ENCODE measurements at places on chromosomes 11 and 22.

- DNase-seq: no peak
Observed at GRCh38 chr22:23036684-23037428, 33.5 kb upstream of the GNAZ start.

DNA sequence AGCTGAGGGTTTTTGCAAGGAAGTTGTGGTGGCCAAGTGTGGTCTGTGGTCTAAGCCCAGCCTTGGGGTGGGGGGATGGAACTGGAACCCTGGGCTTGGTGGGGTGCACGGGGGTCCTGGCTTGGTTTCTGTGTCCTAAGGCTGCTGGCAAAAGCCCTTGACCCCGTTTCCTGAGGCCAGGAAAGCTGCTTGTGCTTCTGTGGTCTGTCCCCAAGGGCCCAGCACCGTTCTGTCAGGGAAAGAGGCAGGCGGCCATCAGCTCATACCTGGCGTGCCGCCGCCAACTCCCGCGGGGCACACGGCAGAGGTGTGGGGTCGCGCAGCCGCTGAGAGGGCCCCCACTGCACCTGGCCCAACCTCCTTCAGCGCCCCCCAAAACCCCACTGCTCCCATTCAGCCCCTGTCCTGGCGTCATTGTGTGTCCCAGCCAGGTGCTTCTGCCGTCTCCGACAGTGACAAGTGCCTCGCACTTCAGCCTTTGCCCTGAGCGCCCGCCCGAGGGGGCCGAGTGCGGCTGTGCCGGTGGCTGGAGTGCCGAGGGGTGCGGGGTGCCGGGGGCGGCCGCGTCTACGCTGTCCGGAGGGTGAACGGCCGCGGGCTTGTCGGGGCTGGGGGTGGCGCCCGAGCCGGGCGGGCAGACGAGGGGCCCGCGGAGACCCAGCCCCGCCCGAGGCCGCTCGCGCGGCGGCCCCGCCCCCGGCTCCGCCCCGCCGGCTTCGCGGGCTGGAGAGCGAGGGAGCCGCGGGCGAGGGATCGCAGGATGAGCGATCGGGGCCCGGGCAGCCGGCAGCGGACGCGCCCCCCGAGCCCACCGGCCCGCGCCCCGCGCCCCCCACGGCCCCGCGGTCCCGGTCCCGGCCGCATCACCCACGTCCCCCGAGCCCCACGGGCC, at the start of gene CNIH2:
TSS of gene CNIH2 (plus strand) at position 705 of the 892 bp plus-strand sequence. CDS start 282 bp downstream, outside the sequence.
- DNase-seq: peak; percentile 71

GRCh38 chr22:33842421-33843094, 77.7 kb downstream of the LARGE1 start:
- DNase-seq: no peak

DNA sequence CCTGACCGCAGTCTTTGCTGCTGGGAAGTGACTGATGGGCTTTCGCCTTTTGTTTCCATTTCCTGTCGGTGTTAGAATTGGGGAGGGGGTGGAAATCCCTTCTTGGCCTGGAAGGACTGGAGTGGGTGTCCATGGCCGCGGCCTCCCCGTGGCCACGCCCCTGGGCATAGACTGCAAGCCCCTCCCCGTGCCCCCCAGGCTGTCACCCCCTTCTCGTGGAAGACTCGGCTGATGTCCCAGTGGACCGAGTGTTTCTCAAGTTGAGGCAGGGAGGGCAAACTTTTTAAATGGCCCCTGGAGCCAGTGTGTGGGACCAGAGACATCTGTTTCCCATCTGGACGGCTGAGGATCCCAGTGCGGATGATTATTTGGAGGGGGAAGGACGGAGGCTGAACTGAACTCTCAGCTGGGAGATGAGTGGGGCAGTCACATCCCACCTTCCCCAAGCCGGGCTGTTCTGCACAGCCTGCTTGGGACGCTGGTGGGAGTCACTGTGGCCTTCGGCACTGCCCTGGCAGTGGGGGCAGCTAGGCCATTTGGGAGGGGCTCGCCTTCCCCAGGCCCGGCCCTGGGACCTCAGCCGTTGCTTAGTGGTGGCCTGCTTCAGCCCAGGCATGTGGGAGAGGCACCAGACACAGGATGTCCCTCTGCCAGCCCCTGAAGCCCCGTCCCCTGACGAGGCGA, 1.6 kb downstream of the CD81 start:
- DNase-seq: no peak

DNA sequence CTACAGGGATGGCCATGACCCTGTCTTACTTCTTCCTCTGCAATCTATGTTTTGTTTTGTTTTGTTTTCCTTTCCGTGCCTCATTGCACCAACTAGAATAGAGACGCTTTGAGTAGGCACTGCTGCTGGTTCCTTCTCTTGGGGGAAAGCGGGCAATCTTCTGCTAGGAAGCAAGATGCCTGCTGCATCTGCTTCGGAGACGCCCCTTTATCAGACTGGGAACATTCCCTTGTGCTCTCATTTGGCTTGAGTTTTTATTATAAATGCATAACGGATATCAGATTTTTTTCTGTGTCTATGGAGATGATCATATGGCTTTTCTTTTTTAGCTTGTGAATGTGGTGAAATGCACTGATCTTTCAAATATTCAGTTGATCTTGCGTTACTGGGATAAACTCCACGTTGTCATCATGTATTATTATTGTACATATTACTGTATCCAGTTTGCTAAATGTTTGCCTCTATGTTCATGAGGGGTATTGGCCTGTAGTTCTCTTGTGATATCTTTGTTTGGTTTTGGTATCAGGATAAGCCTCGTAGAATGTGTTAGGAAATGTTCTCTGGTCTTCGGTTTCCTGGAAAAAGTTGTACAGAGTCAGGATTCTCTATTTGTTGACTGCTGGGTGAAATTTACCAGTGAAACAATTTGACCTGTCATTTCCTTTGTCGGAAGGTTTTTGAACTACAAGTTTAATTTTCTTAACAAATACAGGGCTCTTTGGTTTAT, 23.4 kb upstream of the KRTAP5-6 start:
- DNase-seq: no peak

DNA sequence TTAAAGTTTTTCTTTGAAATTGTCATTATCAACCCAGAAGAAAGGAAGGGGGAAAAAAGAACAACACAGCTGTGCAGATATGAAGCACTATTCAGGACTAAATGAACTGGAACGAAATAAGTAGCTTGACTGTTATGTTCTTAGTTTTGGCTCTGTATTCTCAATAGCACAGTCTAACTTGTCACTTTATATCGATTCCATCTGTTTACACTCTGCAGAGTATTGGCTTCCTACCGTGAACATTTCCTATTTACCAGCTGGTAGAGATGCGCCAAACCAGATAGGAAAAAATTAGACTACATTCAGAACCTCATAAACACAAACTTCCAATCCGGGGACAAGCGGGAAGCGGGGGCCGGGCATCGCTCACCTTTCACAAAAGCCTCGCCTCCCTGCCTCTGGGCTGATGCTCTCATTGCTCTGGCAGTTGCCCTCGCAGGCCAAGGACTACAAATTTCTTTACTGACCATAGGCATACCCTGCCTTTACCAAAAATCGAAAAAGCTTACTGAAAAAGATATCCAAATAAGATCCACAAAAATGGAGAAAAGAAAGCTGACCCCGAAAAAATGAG, 66.2 kb downstream of the EFCAB6 start:
- DNase-seq: no peak

GRCh38 chr11:47166368-47166767, 10.3 kb downstream of the ARFGAP2 start:
- no peak for DNase-seq

DNA sequence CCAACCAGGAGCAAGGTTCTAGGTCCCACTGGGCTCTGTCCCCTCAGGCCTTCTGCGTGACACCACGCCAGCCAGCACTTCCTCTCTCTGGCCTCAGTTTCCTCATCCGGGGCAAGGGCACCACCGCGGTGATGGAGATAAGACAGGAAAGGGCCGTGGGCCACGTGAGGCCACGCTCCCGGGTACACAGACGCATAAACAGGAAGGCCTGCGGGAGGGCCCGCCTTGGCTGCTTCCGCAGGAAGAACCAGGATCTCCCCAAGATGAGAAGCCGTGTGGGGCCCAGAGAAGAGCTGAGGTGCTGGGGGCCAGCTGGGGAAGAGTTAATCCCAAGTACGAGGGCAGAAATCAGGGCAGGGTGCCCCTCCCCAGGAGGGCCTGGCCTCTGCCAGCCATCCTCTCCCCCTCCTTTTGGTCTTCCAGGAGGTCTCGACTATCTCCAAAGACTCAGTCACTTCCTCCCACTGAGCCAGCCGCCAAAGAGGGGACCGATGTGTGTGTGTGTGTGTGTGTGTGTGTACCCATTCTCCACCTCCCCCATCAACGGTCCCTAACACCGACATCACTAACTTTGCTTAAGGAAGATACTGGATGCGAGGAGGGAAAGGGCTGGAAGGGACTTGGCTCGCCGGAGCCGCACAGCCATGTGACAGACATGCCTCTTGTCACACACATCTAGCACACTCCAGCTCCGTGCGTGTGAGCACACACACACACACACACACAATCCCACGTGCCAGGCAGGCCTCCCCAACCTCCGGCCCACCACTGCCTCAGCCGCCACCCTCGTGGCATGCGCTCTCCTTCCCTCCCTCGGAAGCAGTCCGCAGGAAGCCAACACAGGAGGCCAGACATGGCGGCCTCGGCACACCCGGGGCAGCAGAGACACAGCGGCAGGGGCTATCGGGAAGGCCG, 1.4 kb downstream of the MFNG start:
- no peak for DNase-seq

GRCh38 chr11:48037709-48038468, 57.5 kb downstream of the PTPRJ start:
- no peak for DNase-seq

DNA sequence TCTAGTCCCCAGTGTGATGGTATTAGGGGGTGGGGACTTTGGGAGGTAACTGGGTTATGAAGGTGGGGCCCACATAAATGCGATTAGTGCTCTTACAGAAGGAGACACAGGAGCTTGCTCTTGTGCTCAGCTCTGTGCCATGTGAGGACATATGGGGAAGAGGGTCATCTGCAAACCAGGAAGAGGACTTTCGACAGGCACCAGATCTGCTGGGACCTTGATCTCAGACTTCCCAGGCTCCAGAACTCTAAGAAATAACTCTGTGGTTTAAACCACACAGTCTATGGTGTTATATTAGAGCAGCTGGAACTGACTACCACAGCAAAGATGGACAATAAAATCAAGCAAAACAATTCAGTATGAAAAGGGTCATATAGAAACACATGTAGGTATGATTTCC, 26.7 kb downstream of the NNMT start:
- DNase-seq: no peak

- DNase-seq: peak; percentile 77
Observed at GRCh38 chr22:20198557-20199319, 47.9 kb upstream of the CCDC188 start.

DNA sequence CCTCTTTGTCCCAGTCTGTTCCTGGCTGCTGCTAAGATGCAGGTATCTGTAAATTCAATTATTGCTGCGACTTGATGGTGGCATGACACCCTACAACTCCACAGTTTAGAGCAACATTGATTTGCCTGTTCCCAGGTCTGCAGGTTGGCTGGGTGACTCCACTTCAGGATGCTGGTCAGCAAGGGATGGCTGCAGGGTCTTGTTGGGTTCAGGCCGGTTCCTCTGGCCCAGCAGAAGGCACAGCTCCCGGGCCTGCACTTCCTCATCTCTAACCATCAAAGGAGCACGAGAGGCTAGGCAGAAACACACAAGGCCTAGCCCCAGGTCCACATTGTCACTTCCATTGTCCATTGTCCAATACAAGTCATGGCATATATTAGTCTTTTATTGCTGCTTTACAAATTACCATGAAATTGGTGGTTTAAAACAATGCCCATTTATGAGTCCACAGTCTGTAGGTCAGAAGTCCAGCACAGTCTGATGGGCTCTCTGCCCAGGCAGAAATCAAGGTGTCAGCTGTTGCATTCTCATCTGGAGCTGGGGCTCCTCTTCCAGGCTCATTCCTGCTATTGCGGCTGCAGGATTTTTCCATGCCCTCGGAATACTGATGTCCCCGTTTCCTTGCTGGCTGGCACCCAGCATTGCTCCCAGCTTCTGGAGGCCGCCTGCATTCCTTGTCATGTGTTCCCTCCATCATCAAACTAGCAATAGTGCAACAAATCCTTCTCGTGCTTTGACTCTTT, 96.6 kb upstream of the LMO1 start:
- DNase-seq: no peak

DNA sequence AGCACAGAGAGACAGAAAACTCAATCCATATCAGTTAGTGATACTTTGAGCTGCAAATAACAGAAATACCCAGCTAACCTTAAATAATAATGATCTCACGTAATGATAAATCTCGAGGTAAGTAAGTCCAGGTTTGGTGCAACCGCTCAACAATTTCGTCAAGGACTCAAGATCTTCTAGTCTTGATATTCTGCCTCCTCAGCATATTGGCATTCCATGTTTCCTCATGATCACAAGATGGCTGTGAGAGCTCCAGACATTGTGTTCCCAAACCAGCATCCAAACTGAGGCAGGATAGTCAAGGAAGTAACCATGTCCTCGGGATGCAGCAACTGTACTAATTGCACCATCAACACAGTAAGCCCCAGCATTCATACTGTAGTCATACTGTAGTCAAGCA, 7.5 kb upstream of the LARGE1 start:
- no peak for DNase-seq

DNA sequence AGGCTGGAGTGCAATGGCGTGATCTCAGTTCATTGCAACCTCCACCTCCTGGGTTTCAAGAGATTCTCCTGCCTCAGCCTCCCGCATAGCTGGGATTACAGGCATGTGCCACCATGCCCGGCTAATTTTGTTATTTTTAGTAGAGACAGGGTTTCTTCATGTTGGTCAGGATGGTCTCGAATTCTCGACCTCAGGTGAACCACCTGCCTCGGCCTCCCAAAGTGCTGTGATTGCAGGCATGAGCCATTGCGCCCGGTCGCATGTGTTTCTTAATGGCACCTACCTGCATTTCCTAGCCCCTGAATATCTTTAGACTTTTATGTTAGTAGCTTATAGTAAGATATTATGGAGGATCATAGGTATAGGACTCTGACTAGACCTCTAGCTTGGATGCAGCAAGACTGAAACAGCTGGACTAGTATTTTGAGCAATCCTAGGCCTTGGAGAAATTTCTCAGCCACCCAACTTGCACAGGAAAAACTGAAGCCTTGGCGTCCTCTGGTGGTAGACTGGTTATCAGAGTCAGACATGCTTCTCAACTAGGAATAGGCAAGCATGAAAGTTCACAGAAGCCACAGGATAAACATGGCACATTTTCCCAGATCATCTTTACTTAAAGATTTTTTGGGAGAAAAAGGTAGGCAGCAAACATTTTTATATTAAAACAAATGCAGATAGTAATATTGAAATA, 22.7 kb upstream of the C1QTNF4 start:
- DNase-seq: peak; percentile 48

- no peak for DNase-seq
Observed at GRCh38 chr11:69010361-69010891, 2.6 kb downstream of the MRGPRF start.

DNA sequence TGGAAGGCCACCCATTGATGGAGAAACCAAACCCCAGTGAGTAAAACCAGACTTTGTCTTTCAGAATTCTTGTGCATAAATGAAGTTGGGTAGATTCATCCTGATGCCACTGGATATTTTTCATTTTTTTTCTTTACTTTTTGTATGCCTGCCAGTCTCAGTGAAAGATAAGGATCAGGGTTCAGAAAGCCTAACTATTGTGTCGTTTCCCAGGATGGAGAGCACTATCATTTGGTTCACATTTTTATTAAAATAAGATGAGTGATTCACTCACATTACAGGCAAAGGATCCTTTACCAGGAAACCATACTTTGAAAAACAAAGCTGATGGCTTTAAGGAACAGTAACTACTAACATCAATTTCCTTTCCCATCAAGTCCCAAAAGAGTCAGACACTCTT, 52.0 kb downstream of the ARFGAP2 start:
- DNase-seq: no peak

GRCh38 chr11:14065681-14066080, 103.2 kb downstream of the SPON1 start:
- no peak for DNase-seq
